ENCODE measurements at places on chromosomes 2 and 18.

- no peak for DNase-seq
Observed at GRCh38 chr2:168961450-168962229, 60.5 kb downstream of the G6PC2 start.

GRCh38 chr2:195651046-195651445 is 6.0 kb upstream of the SLC39A10 start:
- DNase-seq, result no peak

DNA sequence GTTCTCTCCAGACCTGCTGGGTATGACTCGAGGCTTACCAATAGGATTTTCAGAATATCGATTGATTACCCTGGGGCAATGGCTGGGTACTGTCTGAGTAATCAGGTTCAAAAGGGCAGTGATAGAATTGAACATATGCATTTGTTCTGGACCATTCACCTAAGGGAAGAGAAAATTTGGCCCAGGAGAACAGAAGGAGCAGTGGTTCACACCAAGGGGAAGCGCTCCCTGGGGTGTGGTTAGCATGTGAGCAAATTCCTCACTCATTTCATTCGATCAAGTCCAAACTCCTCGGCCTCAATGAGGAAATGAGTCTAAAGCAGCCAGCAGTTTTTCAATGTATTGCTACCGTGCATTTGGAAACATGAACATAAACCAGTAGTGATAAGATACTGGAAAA is 55.6 kb downstream of the CYP26B1 start:
- DNase-seq, result no peak

DNA sequence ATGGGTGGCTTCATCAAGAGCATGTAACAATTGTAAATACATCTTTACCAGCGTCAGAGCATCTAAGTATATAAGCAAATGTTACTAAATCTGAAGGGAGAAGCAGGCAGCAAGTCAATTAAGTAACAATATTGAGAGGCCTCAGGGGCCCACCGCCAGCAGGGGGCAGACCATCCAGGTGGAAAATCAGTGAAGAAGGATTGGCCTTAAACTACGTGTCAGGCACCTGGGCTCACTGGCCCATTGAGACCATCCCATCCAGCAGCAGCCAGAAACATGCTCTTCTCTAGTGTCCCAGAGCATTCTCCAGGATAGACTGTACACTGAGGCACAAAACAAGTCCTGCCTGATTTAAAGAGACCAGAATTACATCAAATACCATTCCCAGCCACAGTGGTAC is 96.2 kb upstream of the SNTG2 start:
- no peak for DNase-seq

DNA sequence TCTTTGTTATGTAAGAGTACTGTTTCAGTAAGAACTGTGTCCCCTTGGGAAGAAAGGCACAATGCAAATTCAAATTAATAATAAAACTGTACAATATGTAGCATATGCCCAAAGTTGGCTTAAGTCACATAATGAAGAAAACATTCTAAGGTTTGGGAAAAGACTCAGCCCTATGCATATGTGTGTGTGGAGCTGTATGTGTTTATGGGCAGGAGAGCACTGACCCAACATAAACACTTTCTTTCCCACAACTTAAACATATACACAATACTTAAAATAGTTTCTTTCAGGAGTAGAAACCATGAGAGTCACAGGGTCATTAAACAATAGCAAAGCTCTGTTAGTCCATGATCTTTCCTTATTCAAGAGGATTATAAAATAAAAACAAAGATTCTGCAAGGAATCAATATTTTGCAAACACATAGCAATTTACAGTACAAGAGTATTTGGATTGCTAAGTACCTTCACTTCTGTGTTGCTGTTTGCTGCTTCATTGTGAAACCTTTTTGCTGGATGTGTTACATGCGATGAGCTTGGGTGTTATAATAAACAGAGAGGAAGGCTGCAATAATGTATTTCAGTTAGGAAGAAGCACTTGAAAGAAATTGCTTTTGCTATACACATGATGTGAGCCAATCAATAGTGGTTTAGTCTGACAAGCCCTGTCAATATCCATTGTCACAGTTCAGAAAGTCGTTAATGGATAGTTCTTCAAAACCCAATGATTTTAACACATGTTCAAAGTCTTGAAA is 347.3 kb downstream of the ARHGAP15 start:
- no peak for DNase-seq

DNA sequence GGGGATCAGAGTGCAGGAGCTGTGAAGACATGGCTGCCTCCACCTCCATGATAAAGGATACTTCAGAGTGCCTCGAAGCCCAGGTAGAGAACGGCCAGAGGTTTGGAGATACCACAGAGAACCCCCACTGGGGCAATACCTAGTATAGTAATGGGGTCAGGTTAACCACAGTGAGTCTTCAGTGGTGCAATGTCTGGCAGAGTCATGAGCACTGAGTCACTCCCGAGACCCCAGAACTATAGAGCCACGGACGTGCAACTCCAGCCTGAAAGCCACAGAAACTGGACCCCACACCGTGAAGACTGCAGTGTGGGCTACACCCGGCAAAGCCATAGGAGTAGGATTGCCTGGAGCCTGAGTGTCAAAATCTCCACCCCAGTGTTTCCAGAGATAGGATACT is 746.6 kb downstream of the CBLN2 start:
- no peak for DNase-seq

DNA sequence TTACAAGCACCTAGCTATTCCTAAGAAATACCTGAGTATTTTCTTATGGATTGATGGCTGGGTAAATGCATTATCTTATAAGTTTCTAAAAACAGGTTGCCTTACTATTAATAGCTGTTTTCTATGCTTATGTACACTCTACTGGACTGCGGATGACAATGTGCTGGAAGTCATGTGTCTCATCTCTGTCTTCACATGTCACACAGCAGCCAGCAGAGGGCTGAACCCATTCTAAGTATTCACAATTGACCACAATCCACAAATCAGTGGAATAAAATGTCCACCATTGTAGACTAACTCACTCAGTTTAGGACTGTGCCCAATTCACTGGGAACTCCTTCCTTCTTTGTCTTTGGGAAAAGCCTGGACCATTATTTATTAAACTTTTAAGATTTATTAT is 371.2 kb downstream of the INSIG2 start:
- no peak for DNase-seq

DNA sequence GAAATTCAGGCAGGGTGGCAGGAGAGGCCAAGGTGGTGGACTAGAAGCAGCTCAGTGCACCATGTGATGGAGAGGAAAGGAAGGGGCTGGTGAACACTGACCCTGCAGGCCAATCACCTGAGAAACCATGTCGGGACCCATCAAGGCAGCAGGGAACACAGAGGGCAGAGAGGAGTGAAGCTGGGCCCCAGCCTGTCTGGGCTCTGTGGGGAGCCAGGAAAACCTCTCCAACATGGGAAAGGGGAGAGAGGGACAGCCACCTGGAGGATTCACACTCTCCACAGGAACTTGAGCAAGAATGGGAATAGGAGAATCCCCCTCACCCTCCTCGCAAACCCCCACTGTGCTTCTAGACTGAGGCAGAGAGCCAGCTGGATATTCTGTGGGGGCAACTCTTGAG is 85.5 kb upstream of the CYP26B1 start:
- DNase-seq, result no peak

DNA sequence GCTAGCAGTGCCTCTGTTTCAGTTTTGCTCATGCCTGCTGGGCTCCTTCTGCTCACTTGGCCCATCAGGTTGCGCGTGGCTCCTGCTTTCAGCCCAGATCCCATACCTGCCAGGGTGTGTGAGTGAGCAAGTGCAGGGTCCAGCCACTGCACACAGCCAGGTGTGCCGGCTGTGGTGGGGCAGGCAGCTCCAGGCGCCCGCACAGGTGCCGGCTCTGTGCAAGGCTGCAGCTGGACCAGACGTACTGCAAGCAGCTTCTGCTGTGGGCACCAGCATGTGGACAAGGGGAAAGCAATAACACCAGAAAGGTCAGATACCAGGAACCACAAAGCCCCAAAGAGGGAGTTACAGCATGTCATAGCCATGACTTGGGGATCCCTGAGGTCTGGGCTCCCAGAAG is 5.6 kb upstream of the PCARE start:
- DNase-seq, result no peak

GRCh38 chr2:105329561-105330495 is at the start of gene TGFBRAP1:
TGFBRAP1 (minus strand) TSS chr2:105329735; CDS start chr2:105308301, 21,434 bp downstream.
- DNase-seq, result peak; percentile 45

DNA sequence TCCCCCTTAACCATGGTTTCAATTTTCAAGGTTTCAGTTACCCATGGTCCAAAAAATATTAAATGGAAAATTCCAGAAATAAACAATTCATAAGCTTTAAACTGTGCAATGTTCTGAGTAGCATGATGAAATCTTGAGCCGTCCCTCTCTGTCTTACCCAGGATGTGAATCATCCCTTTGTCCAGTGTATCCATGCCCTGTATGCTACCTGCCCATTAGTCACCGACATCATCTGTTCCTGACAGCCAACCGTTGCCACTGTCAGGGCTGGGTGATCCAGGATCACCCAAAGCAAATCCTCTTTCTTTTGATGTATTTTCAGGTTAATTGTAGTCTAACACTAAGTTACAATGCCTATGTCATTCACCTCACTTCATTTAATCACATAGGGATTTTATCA is 15.7 kb upstream of the OLA1 start:
- no peak for DNase-seq

DNA sequence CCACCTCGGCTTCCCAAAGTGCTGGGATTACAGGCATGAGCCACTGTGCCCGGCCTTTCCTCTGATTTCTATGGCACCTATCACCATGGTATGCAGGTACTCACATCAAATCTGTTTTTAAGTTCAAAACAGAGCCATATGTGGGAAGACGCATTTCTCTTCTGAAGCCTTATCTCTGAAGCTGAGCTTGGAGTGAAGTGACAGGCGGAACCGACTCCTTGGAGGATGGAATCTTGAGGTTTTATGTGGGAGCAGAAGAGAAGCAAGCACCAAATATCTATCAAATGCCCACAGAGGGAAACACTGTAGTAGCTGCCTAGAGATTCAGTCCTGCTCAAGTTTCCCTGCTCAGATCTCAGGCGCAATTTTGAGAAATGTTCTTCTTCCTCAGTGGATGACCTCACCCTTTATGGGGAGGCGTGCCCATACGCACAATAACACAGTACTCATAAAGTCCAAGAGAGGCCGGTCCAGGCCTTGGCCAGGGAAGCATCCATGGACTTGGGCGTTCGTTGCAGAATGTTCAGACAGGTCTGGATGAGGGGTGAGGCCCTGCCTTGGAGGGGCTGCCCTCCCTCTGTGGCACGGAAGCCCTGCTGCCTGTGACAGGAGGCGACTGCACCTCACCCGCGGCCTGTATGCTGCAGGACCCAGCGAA is 67.9 kb downstream of the HNRNPLL start:
- no peak for DNase-seq

GRCh38 chr2:127701651-127702394 is 526 bp downstream of the SFT2D3 start:
- DNase-seq, result peak; percentile 65

DNA sequence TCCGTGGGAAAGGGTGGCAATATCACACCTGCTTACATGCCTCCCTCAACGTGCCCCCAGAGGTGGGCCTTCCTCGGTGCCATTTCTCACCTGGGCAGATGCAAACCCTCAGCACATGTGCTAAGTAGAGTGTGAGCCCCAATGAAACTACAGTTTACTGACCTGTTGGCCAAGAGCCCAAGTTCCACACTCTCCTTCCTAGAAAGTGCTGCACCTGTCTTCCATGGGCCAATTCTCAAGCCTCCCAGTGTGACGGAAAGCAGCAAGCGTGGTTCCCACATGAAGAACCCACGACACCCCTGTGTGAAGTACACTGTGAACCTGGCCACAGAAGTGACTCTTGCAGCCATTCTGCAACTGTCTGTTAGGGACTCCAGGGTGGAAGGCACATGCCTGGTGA is 73.7 kb downstream of the UXS1 start:
- no peak for DNase-seq

DNA sequence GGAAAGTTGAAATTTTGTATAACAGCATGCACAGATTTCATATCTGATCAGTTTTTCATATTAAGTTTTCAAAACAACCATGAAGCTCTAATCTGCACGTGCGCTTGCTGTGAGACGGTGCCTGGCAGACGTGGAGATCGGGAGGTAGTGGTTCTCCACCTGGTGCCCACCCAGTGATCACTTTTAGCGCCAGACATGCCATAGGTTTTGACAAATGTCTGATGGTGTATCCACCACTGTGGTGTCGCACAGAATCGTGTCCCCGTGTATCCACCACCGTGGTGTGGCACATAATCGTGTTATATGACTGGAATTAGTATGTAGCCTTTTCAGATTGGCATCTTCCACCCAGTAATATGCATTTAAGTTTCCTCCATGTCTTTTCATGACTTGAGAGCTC is 40.9 kb upstream of the KCNG2 start:
- no peak for DNase-seq

DNA sequence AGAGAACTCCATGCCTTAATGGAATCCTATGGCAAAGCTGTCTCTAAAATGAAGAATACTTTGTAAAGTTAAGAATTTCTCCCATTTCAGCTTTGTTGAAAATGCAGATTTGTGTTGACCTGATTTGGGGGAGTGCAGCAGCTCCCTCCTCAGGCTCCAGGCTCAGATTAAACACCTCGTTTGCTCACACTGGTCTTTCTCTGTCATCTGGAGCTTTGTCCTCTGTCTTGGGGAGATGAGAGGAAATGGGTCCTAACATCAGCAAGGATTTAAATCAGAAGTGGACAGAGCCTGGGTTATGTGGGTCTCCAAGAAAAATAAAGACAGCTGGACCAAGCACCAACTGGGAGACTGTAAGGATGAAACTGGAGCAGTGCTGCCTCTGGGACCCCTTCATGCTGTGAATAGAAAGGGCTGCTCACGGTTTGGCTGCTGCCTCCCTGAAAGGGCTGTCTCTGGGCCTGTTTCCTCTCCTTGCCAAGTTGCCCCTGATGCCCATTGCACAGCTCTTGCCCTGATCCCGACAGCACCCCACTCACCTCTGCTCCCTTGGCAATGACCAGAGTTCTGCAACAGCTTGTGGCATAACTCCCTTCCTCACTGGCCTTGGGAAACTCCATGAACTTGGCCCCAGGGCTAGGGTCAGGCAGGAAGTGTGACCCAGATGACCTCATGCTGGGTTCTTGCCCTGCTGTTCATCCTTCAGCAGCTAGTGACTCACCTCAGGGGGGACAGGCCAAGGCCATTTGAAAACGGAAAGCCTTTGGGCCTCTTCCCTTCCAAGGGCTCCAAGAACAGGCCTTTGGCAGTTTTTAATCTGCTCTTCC is 197.2 kb downstream of the CYP26B1 start:
- no peak for DNase-seq

- no peak for DNase-seq
Observed at GRCh38 chr2:200239216-200239615, 67.3 kb upstream of the SPATS2L start.

GRCh38 chr2:154452906-154453493 is 245.5 kb upstream of the KCNJ3 start:
- DNase-seq, result no peak

GRCh38 chr2:30486655-30487054 is 39.6 kb downstream of the LCLAT1 start:
- DNase-seq, result no peak
